ENCODE measurements at places on chromosomes 5 and 9.

DNA sequence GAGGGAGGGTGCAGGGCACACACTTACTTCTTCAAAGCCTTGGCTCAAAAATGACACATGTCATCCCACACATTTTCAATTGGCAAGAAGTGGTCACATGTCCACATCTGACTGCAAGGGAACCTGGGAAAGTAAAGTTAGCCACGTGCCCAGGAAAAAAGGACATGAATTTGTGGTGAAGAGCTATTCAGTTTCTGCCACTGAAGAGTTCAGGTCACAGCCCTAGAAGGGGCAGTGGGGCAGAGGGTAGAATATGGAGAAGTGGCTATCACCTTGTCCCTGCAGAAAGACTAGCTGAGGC, 1.9 kb upstream of the RGS14 start:
- no peak for DNase-seq
- H3K27ac ChIP-seq: no peak overlapping the region
- no peaks in the 10 kb centered on the region for H3K27me3 ChIP-seq
- peaks cover 7% of the 10 kb centered on the region for H3K36me3 ChIP-seq

GRCh38 chr9:129111528-129112151, 425 bp downstream of the PTPA start:
- H3K27me3 ChIP-seq: no peaks in the 10 kb centered on the region
- H3K36me3 ChIP-seq: no peaks in the 10 kb centered on the region
- peak overlapping the region; percentile 95 for H3K4me3 ChIP-seq
- H3K4me1 ChIP-seq: peaks cover 21% of the 10 kb centered on the region

DNA sequence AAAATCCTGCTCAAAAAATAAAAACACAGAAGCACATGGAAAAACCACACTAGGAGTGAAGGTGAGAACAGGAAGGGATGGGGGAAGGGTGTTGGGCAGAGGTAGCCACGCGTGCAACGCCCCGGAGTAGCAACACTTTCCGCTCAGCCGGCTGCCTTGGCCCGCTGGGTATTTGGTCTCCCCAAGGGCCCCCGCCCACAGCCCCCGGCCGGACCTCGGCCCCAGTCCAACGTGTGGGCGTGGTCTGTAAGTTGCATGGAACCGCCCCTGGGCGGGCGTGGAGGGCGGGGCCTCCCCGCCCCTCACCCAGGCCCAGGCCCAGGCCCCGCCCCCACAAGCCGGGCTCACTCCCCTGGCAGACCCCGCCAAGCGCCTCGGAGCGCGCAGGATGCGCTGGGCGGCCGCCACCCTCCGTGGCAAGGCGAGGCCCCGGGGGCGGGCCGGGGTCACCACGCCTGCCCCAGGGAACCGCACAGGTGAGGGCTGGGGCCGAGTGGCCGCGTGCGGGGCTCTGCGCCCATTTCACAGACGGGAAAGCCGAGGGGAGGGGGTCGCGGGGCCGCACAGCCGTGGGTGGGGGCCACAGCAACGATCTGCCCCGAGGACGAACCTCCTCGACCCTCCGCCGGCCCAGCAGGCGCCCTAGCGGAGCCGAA, at the start of gene SUSD3:
TSS of gene SUSD3 (plus strand) at position 347 of the 656 bp plus-strand sequence. CDS start at position 389, 42 bp downstream.
- peak within 1 kb of the TSS; percentile 90 for H3K4me3 ChIP-seq
- H3K27me3 ChIP-seq: no peaks in the 10 kb centered on the region
- peaks cover 8% of the 10 kb centered on the region for H3K36me3 ChIP-seq
- H3K4me1 ChIP-seq: peaks cover 36% of the 10 kb centered on the region
- DNase-seq: peak; percentile 64
- H3K27ac ChIP-seq: peak within 1 kb of the TSS; percentile 96

DNA sequence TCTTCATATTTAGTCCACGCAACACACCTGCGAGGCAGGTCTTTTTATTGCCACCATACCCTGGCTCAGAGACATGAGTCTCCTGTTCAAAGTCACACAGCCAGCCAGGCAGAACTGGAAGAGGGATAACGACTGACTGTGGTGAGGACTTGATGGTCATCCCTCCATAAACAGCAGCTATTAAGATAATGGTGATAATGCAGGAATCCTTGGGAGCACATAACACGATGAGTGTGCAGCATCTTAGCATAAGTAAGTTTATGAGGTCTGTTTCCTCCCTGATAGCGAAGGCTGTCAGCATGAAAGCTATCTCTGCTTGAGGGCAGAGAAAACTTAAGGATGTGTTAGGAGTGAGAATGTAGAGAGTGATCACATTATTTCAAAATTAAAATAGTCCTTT, 30.9 kb downstream of the KCTD16 start:
- no peak overlapping the region for H3K4me3 ChIP-seq
- DNase-seq: no peak
- no peaks in the 10 kb centered on the region for H3K36me3 ChIP-seq
- H3K27me3 ChIP-seq: peaks cover 52% of the 10 kb centered on the region

- H3K36me3 ChIP-seq: no peaks in the 10 kb centered on the region
- H3K27ac ChIP-seq: no peak overlapping the region
- no peak overlapping the region for H3K4me3 ChIP-seq
- no peaks in the 10 kb centered on the region for H3K27me3 ChIP-seq
- DNase-seq: no peak
These were observed 230.7 kb downstream of the ASTN2 start for GRCh38 chr9:117184173-117184572.

DNA sequence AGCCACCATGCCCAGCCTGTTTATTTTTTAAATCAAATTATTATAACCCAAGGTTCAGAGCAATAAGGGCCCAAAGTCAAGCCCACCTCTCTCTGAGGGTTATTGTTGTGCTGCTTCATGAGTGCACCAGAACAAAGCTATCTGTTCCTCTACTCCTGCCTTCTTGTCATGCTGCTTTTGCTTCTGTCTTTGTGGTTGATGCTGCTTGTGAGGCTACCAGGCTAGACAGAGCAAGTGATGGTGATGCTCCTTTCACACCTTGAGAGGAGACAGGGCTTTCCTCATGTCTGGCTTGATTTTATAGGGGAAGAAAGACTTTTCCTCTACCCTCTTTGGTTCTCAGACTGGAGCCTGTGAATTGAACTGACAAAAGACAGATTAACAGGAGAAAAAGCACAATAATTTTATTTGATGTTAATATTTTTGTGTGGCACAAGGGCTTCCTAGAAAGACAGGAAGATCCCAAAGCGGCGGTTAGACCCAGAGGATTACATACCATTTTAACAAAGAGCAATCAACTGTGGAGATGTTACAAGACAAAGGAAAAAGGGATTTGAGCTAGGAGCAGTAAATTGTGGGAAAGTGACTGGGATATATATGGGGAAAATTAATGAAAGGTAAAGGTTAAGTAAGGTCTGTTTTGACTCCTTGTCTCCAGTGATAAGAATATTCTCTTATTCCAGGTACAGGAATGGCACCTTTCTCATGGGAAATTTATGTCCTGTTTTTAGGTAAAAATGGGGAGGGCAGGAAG, 4.4 kb upstream of the CD180 start:
- peaks cover 40% of the 10 kb centered on the region for H3K36me3 ChIP-seq
- no peaks in the 10 kb centered on the region for H3K27me3 ChIP-seq
- H3K27ac ChIP-seq: no peak overlapping the region
- DNase-seq: no peak
- peaks cover 71% of the 10 kb centered on the region for H3K4me1 ChIP-seq

- no peaks in the 10 kb centered on the region for H3K36me3 ChIP-seq
- H3K27me3 ChIP-seq: peaks cover 4% of the 10 kb centered on the region
- no peak for DNase-seq
- no peaks in the 10 kb centered on the region for H3K4me1 ChIP-seq
These were observed 57.4 kb downstream of the NRG2 start for GRCh38 chr5:139985733-139986132.

DNA sequence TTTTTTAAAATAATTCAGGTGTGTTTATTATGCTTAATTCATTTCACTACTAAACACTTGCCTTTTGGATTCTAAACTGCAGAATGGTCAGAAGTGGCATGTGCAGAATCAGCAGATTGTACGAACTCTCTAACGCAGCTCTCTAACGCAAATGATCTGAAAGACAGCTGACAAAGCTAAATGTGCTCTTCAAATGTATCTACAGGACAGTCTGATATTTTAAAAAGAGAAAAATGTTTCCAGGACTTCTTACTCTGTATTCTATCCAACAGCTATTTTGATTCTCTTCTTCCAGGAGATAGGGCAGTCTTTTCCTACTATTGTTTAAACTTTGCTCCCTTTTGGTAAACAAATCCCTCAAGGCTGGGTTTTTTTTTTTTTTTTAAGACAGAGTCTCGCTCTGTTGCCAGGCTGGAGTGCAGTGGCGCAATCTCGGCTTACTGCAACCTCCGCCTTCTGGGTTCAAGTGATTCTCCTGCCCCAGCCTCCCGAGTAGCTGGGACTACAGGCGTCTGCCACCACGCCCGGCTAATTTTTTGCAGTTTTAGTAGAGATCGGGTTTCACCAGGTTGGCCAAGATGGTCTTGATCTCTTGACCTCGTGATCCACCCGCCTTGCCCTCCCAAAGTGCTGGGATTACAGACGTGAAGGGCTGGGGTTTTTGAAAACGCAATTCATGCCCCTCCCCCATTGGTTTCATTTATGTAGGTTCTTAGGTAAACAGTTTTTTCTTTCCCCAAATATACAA, 1.2 kb downstream of the NMRK1 start:
- H3K36me3 ChIP-seq: peaks cover 29% of the 10 kb centered on the region
- no peak for DNase-seq
- H3K27me3 ChIP-seq: no peaks in the 10 kb centered on the region
- peak overlapping the region; percentile 88 for H3K4me3 ChIP-seq

- H3K4me3 ChIP-seq: no peak overlapping the region
- H3K27ac ChIP-seq: no peak overlapping the region
- peaks cover 3% of the 10 kb centered on the region for H3K4me1 ChIP-seq
These were observed 10.9 kb downstream of the HABP4 start for GRCh38 chr9:96460882-96461281.

- DNase-seq: no peak
- H3K27me3 ChIP-seq: no peaks in the 10 kb centered on the region
- no peaks in the 10 kb centered on the region for H3K36me3 ChIP-seq
- H3K4me3 ChIP-seq: no peak within 1 kb of the TSS
These were observed at the start of gene PCDHB12 for GRCh38 chr5:141208478-141208877. TSS of gene PCDHB12 (plus strand) at chr5:141208719. CDS start at chr5:141208908, 189 bp downstream.

DNA sequence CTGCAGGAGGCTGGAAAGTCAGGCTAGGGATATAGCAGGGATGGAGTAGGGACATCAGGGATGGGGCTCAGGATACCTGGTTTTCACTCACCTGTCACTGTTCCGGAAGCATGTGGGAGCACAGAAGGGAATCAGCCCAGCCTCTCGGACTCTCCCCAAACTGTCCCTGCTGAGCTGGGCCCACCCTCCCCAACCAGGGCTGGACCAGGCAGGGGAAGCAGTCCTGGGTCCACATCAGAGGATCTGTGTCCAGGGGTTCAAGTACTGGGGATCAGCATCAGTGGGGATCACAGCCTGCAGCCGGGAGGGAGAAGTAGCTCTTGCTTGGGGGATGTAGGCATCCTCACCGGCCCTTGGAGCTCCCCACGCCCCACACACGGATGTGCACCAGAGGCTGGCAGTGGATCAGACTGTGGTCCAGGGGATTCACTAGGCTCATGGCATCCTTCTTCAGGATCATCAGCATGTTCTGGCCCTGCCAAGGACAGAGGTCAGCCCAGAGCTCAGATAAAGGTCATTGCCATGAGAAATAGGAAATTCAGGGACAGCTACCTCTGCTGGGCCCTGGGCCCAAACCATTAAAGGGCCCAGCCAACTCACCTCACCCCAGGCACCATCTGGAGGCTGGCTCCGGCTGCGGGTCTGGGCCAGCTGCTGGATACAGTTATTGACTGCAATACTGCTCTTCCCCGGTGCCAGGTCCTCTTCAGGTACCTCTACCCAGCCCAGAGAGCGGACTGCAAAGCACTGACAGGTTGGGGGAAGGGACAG, 2.5 kb downstream of the APBB3 start:
- peaks cover 29% of the 10 kb centered on the region for H3K4me1 ChIP-seq
- peaks cover 28% of the 10 kb centered on the region for H3K36me3 ChIP-seq
- no peak for DNase-seq
- H3K4me3 ChIP-seq: no peak overlapping the region
- H3K27me3 ChIP-seq: no peaks in the 10 kb centered on the region

DNA sequence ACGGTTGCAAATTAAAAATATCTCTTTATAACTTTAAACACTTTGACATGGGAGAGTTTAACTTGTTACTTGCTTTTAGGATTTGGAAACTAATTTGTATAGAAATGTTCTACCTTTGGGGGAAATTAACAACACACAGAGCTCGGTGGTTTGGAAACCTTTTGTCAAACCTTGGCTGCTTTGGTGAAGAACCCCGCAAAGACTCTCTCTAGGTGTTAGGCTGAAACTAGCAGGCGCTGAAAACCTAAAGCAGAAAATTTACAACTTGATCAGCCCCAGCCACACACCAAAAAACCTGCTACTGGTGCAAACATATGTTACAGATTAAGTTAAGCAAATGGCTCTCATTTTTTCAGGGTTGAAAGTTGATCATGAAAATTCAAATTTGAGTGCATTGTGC, 25.8 kb downstream of the NR2F1 start:
- no peak overlapping the region for H3K4me3 ChIP-seq
- H3K27ac ChIP-seq: no peak overlapping the region
- peaks cover 85% of the 10 kb centered on the region for H3K27me3 ChIP-seq
- H3K4me1 ChIP-seq: peaks cover 7% of the 10 kb centered on the region

DNA sequence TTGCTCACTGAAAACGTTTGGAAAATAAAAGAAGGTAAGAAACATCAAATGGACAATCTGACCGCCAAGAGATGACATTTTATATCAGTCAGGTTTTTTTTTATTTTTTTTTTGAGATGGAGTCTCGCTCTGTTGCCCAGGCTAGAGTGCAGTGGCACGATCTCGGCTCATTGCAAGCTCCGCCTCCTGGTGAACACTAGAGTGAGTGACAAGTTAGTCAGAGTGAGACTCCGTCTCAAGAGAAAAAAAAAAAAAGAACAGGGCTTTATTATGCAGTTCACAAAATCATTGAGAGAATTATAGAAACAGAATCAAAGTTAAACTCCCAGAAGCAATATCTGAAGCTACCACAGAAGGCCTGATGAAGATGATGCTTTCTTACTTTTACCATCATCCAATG, 70.1 kb downstream of the DTWD2 start:
- no peak for DNase-seq
- no peaks in the 10 kb centered on the region for H3K36me3 ChIP-seq
- no peaks in the 10 kb centered on the region for H3K4me1 ChIP-seq
- no peaks in the 10 kb centered on the region for H3K27me3 ChIP-seq

DNA sequence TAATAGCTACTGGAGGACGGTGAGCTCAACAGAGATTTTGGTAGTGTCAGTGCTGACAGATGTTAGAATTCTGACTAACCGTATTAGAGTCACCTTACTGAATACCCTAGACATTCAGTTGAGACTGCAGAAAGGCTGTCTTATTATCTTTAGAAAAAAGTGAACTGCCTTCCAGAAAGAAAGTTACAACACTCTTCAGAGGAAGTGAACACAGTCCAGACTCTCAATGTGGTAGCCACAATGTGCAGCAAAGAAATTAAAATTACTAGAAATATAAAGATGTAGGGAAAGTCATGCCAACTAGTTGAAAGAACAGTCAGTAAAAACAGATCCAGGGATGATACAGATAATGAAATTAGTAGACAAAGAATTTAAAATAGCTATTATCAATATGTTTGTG, 47.1 kb upstream of the COL15A1 start:
- no peaks in the 10 kb centered on the region for H3K36me3 ChIP-seq
- no peak overlapping the region for H3K27ac ChIP-seq
- no peaks in the 10 kb centered on the region for H3K4me1 ChIP-seq
- DNase-seq: no peak
